ENCODE measurements at places on chromosomes 3 and 15.

DNA sequence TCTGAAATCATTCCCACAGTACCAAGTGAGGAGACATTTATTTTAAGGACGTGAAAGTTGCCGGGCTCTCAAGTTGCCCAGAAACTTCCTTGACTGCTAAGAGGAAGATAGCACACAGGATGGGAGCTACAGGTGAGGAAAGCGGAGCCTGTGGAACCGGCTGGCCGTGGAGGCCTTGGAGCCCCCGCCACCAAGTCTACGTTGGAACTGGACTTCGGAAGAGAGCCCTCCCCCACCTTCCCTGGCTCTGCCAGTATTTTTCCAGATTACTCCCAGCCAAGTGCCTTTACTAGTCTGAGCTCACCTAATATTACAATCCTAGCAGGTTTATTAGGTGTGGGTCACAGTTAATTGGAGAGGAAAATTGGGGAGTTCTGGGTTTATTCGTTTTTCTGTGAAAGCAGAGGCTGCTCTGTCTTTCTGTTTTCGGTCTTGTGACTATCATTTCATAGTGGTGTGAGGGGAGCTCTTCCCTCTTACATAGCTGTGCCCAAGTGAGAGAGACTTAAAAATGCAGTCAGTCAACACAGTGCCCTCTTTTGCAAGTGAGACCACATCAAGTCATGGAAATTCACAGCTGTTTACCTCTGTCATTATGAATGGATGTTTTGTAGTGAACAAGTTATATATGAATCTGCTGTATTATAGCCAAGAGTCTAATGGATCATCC is 6.8 kb downstream of the BOC start:
- no peak for DNase-seq

GRCh38 chr3:130473416-130473815 is 43.6 kb upstream of the COL6A6 start:
- DNase-seq: no peak

DNA sequence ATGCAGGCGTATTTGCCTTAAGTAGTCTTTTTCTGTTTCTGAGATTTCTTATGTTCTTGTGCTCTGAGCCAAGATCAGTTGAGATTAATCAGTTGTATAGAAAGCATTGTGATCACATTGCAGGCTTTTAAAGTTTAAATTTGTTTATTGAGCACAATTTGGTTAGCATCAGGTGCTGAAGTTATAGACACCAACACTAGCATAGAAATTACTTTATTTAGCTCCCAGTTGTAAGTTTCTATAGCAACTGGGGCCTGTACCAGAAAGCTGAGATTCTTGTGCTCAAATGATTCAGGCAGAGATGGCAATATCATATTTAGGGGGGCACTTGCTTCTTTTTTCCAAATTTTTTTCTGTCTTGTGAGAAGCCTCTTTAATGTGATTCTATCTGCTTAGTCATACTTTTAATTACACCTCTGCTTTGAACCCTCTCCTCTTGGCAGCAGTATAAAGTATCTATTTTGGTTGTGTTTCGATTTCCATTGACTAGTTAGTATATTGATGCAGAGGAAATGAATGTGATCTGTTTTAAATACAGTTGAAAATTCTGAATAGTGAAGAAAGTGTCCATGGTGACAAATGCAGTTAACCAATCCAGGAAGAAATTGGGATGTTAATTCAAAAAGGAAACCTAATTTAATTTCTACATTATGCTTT is 241.7 kb upstream of the GBE1 start:
- no peak for DNase-seq

- no peak for DNase-seq
Observed at GRCh38 chr3:179035232-179035631, 36.4 kb downstream of the ZMAT3 start.

- DNase-seq: no peak
Observed at GRCh38 chr3:160154033-160154432, 71.2 kb upstream of the C3orf80 start.

GRCh38 chr3:64368257-64369020 is 143.2 kb upstream of the PRICKLE2 start:
- no peak for DNase-seq

DNA sequence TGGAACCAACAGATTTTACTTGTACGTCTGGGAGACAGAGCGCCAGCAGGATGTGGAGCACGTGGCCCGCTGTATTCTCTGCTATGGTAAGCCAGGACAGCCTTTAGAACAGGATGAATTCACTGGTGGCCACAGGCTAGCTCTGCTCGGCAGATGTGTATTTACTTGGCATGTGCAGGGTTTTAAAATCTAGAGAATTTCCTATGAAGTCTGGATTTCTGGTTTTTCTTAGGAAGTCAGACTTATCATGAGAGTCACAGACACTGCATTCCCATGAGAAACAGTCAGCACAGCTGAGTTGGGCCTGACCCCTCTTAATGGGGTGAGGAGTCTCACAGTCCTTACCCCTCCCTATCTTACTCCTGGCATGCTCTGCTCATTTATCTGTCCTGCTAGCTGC is 84.6 kb upstream of the COL6A5 start:
- DNase-seq: no peak

DNA sequence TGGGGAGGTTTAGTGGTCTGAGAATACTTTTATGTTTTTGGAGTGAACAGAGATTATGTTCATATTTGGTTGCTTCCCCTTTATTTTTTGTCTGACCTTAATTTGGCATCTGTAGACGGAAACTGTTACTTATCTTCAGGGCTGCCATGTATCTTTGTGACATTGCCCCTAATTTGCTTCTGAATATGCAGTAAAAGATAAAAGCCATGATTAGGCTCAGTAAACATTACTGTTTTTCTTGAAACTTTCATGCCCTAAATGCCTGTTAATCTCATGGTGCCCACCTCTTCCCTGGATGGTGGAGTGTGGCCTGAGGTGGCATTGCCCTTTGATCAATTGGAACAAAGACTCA is 106.7 kb downstream of the C3orf70 start:
- no peak for DNase-seq

- DNase-seq: no peak
Observed at GRCh38 chr3:139281522-139282196, 62.2 kb upstream of the MRPS22 start.

DNA sequence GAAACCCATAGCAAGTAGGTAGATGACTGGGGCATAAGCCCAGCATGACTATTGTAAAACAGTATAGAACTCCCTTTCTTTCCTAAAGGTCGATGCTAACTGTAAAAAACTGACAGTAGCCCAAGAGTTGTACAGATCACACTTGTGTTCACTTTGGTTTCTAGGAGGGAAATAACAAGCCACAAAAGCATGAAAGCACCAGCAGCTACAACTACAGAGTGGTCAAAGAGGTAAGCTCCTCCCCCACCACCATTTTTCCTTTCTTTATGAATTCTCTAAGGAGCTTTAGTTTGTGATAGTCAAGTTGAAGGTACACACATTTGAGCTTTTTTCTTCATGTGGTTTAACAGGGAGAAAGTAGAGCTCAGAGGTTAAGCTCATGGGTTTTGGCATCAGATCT is 191.0 kb downstream of the ITPR1 start:
- DNase-seq: no peak

GRCh38 chr3:61662861-61663260 is 101.5 kb downstream of the PTPRG start:
- no peak for DNase-seq

DNA sequence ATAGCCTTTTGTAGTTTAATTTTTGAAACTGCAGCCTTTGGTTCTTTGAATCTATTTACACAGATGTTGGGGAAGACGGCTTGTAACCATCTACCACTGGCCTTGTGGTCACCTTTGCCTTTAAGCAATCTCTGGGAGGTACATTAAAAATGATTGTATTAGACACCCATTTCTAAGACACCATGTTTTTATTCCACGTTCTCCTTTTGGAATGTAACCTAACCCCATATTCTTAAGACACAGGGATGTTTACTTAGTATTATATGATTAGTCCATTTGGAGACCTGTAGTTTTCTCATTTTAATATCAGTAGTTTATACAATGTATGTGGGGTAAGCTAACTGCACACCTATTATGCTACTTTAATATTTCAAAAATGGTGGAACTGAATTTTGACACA is 175.1 kb upstream of the PLSCR5 start:
- DNase-seq: no peak

DNA sequence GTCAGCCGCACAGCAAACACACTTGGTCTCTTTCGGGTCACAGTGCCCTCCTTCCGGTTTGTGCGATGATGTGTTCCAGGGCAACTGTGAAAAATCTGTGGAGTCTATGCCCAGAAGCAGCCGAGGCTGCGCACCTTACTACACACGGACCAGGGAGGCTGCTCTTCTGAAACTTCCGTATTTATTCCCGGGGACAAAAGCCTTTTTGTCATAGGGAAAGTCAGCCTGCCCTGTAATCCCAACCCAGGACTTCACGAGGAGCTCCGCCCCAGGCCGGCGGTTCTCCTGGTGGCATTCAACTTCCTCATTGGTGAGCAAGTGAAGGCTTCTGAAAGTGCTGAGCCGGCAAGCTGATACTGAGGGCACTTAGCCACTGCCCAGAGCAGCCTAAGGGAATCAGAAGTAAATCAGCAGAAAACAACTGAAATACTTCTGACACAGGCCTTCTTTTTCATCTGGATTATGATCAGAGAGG is 126.5 kb downstream of the FMN1 start:
- DNase-seq: no peak

All from activated CD8-positive, alpha-beta memory T cell treated with anti-CD3 and anti-CD28 coated beads, Interleukin-2, amount 50 U/mL, for 4 hours (primary cell).